ENCODE measurements at places on chromosomes 7 and 10. TPM values are rescaled to one million over a fixed set of nuclear protein-coding genes. Genes with fewer than 3 reads are reported as not detected.
A peak's percentile ranks its signal among the peaks of the same experiment; 100 is the strongest.

DNA sequence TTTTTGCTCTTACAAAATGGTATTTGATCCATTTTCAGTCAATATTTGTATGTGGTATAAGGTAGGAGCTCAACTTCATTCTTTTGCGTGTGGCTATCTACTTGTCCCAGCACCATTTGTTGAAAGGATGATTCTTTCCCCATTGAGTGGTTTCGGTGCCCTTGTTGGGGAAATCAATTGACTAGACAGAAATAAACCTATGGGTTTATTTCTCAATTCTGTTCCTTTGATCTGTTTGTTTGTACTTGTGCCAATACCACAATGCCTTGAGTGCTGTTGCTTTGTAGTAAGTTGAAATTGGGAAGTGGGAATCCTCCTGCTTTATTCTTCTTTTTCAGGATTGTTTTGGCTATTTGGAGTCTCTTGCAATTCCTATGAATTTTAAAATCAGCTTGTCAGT is 41.0 kb downstream of the SNX10 start:
- peaks cover 26% of the 10 kb centered on the region for H3K4me1 ChIP-seq
- H3K27me3 ChIP-seq, result no peaks in the 10 kb centered on the region
- no peak for DNase-seq
- H3K36me3 ChIP-seq, result no peaks in the 10 kb centered on the region

DNA sequence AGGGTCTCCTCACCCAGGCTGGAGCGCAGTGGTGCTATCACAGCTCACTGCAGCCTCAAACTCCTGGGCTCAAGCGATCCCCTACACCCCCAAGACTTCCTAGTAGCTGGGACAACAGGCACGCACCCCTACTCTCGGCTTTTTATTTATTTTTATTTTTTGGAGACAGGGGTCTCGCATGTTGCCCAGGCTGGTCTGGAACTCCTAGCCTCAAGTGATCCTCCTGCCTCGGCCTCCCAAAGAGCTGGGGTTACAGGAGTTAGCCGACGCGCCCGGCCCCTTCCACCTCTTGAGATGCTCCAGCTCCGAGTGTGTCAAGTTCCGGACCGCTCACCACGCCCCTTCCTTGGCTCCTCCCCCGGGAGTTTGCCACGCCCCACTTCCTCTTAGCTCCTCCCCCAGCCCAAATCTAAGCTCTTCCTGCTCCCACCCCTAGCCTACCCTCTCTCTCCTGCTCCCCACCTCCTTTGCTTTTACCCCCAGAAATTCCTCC is 6.3 kb downstream of the NAT16 start:
- no peak overlapping the region for H3K27ac ChIP-seq
- no peak overlapping the region for H3K4me3 ChIP-seq
- peaks cover 100% of the 10 kb centered on the region for H3K27me3 ChIP-seq
- no peak for DNase-seq
- no peaks in the 10 kb centered on the region for H3K36me3 ChIP-seq
- H3K4me1 ChIP-seq, result peaks cover 29% of the 10 kb centered on the region

- no peak overlapping the region for H3K27ac ChIP-seq
- no peaks in the 10 kb centered on the region for H3K27me3 ChIP-seq
- H3K4me3 ChIP-seq, result no peak overlapping the region
- H3K36me3 ChIP-seq, result no peaks in the 10 kb centered on the region
These were observed 47.8 kb upstream of the CALD1 start for GRCh38 chr7:134731616-134732015.

DNA sequence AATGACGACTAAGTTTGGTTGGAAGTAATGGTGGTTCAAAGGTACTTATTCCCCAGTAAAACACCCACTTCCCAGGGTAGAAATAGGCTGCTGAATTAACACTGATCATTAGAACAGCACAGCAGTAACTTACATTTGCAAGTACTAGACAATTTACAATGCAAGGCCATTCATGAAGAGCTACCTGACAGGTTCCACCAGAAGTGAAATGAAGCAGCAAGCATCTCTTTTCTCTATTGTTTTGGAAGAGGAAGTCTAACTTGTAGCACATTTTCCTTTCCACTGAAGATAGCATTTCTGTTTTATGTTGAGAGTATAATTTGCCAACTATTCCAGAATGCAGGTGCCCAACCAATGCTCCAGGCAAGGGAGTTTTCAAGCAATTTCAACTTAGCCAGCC is 145.9 kb downstream of the CREB5 start:
- no peak overlapping the region for H3K4me3 ChIP-seq
- H3K27ac ChIP-seq, result no peak overlapping the region
- no peak for DNase-seq

DNA sequence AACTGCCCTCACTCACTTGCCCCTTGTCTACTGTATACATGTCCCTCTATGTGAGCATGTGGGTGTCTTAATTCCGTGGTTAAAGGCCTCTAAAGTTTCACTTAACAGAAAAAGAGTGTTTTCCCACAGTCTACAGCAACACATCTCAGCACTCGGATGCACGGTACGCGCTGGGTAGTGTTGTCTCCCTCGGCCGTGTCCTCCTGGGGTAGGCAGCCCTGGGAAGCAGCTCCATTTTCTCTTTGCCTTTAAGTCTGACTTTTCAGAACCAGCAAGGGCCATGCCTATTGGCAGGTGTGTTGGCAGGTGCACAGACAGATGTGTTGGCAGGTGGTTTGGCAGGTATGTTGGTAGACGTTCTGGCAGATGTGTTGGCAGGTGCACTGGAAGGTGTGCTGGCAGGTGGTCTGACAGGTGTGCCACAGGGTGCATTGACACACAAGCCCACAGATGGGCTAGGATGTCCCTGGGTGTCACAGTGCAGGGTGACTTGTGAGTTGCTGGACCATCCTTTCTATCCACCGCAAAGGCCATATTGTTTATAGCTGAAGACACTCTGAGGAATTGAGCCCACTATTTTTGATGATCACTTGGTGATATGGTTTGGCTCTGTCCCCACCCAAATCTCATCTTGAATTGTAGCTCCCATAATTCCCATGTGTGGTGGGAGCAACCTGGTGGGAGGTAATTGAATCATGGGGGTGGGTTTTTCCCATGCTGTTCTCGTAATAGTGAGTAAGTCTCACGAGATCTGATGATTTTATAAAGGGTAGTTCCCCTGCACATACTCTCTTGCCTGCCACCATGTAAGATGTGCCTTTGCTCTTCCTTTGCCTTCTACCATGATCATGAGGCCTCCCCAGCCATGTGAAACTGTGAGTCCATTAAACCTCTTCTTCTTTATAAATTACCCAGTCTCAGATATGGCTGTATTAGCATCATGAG is 296.9 kb downstream of the TNS3 start:
- no peak overlapping the region for H3K4me3 ChIP-seq
- H3K27ac ChIP-seq, result no peak overlapping the region
- peaks cover 100% of the 10 kb centered on the region for H3K36me3 ChIP-seq
- DNase-seq, result no peak
- no peaks in the 10 kb centered on the region for H3K4me1 ChIP-seq

DNA sequence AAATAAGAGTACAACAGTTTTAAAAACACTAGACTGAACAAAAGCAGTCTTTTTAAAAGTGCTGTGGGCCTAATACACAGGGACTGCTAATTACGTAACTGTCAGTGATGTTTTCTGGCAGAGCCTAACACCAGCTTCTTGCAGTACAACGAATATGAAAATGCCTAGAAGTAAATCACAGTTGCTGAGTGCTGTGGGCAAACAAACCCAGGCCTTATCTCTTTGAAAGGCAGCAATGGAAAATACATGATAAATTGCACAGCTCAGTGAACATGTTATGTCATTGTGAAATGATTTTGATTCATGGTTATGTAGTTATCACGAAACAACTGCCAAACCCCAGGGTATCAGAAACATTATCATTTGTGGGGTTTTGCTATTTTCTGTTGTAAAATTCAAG is 428.4 kb downstream of the GFRA1 start:
- no peak overlapping the region for H3K27ac ChIP-seq
- no peaks in the 10 kb centered on the region for H3K4me1 ChIP-seq
- no peaks in the 10 kb centered on the region for H3K27me3 ChIP-seq
- H3K36me3 ChIP-seq, result no peaks in the 10 kb centered on the region
- no peak for DNase-seq
- no peak overlapping the region for H3K4me3 ChIP-seq

DNA sequence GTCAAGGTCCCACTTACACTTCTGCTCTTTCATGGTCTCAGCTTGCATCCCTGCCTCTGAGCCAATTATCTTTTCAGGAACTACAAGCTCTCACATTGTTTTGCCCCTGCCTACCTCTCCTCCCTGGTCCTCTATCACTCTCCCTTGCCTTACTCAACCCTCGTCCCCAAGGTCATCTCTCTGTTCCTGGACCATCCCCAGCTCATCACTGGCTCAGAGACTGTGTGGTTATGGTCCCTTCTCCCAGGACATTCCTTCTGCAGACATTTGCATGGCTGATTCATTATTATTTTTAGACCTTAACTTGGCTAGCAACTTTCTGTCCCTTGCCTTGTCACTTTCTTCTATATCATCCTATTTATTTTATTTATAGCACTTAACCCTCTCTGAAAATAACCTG is 17.8 kb upstream of the GPAM start:
- H3K27me3 ChIP-seq, result no peaks in the 10 kb centered on the region
- no peak overlapping the region for H3K27ac ChIP-seq
- no peak for DNase-seq
- H3K36me3 ChIP-seq, result no peaks in the 10 kb centered on the region
- no peaks in the 10 kb centered on the region for H3K4me1 ChIP-seq

- no peaks in the 10 kb centered on the region for H3K36me3 ChIP-seq
- no peak overlapping the region for H3K27ac ChIP-seq
- H3K4me1 ChIP-seq, result peaks cover 6% of the 10 kb centered on the region
- H3K4me3 ChIP-seq, result no peak overlapping the region
These were observed 15.9 kb downstream of the MIOS start for GRCh38 chr7:7582596-7582995.

DNA sequence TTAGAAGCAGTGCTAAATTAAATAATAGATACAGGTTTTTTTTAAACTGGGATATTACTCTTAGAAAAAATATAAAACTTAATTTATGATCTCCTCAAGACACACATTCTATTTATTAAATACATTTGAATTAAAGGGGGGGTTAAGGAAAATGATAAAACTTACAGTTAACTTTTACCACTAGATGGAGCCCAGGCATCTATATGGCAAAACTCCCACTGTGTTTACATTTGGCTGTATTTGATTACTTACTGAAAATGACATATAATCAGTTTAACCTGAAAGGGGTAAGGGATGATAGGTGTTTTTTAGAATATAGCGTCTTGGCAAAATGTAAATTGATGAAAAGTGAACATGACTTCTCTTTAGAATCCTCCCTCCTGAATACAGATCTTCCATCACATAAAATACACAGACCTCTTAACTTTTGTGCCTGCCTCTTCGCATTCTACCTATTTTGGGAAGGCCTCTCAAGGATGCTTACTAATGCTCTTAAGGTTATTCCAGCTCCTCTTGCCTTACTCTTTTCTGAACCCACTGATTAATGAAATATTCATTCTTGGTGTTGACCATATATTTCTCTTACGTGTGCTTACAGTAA is 235.7 kb downstream of the AGMO start:
- no peaks in the 10 kb centered on the region for H3K27me3 ChIP-seq
- no peak overlapping the region for H3K4me3 ChIP-seq
- H3K27ac ChIP-seq, result no peak overlapping the region
- no peaks in the 10 kb centered on the region for H3K4me1 ChIP-seq

DNA sequence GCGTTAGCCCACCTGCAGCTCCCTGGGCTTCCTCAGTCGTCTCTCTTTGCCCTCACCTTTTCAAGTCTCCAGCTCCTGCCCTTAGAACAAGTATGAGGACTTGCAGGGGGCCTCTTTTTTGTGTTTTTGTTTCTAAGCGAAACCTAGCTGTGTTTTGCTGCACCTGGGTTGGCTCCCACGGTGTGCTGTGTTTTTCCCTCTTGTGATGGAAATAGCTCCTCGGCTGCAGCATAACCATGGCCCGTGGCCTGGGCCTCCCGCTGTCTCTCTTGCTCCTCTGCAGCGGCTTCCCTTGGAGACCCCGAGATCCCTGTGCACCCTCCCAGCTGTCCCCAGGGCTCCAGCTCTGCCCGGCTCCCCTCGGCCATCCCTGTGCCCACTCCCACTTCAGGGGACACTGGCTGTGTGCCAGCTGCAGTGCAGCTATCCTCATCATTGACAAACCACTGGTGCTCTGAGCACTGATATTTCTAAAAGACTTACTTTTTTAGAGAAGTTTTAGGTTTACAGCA is 75.6 kb upstream of the TCERG1L start:
- no peak overlapping the region for H3K4me3 ChIP-seq
- no peaks in the 10 kb centered on the region for H3K27me3 ChIP-seq
- no peak for DNase-seq
- no peak overlapping the region for H3K27ac ChIP-seq
- no peaks in the 10 kb centered on the region for H3K4me1 ChIP-seq

- no peak overlapping the region for H3K4me3 ChIP-seq
- no peaks in the 10 kb centered on the region for H3K27me3 ChIP-seq
- DNase-seq, result no peak
- H3K27ac ChIP-seq, result no peak overlapping the region
- H3K36me3 ChIP-seq, result no peaks in the 10 kb centered on the region
- no peaks in the 10 kb centered on the region for H3K4me1 ChIP-seq
These were observed 42.8 kb upstream of the MKLN1 start for GRCh38 chr7:131284702-131285419.

GRCh38 chr7:29143751-29144150 is 2.6 kb downstream of the CPVL start:
- no peak overlapping the region for H3K4me3 ChIP-seq
- H3K27ac ChIP-seq, result no peak overlapping the region
- H3K4me1 ChIP-seq, result peaks cover 29% of the 10 kb centered on the region
- DNase-seq, result no peak
- H3K27me3 ChIP-seq, result no peaks in the 10 kb centered on the region
- no peaks in the 10 kb centered on the region for H3K36me3 ChIP-seq

The CHN2 gene
- 4.2 TPM for polyA plus RNA-seq

GRCh38 chr10:24009736-24010135 is 199.2 kb upstream of the KIAA1217 start:
- no peak for DNase-seq
- no peaks in the 10 kb centered on the region for H3K27me3 ChIP-seq
- H3K36me3 ChIP-seq, result no peaks in the 10 kb centered on the region
- no peaks in the 10 kb centered on the region for H3K4me1 ChIP-seq
- no peak overlapping the region for H3K4me3 ChIP-seq

The PAPSS2 gene
- 6.3 TPM for polyA plus RNA-seq

DNA sequence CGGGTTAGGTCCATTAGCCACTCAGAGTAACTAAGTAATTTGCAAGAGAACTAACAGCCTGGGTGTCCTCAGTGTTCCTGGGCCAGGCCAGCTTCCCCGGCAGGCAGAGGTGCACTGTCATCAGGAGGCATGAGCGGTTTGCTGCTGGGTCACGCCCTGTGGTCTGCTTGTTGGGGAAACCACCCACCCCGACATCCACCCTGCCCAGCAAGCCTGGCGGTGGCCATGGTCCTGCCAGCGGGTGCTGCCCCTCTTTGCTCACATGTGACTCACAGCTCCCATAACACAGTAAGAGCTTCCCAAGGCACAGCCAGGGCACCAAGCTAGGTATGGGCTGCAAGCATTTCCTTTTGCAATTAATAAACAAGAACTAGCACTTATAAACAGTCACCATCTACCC is 75.9 kb downstream of the RGS10 start:
- peaks cover 5% of the 10 kb centered on the region for H3K4me1 ChIP-seq
- H3K36me3 ChIP-seq, result no peaks in the 10 kb centered on the region
- DNase-seq, result peak; percentile 72
- H3K4me3 ChIP-seq, result no peak overlapping the region
